Suppressor macrophage treated with lipopolysaccharide for 1 hour (primary cell): ENCODE measurements at places on chromosomes 12 and 14.

DNA sequence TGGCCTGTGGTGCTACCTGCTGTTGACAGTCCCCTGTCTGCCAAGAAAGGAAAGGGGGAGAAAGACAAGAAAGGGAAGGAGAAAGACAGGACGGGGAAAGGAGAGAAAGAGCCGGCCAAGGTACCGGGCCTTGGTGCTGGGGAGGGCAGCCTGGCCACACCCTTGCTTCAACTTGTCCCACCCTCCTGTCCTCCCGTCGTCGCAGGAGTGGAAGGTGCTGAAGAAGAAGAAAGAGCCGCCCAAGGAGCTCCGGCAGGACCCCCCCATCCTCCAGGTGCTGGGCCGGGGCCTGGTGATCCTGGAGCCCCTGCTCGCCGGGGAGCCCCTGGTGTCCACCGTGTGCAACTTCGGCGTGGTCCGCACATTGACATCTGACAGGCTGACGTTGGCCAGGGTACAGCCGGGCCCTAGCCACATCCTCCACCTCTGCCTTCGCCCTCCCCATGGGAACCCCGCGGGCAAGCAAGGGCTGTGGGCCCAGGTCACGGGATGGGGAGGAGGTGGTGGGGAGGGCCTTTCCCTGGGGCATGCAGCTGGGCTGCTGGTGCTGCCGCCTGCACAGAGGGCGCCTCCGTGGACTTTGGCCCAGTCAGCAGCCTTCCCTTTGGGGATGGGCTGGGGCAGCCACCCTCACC is 2.9 kb upstream of the B3GNT4 start:
- DNase-seq: no peak

DNA sequence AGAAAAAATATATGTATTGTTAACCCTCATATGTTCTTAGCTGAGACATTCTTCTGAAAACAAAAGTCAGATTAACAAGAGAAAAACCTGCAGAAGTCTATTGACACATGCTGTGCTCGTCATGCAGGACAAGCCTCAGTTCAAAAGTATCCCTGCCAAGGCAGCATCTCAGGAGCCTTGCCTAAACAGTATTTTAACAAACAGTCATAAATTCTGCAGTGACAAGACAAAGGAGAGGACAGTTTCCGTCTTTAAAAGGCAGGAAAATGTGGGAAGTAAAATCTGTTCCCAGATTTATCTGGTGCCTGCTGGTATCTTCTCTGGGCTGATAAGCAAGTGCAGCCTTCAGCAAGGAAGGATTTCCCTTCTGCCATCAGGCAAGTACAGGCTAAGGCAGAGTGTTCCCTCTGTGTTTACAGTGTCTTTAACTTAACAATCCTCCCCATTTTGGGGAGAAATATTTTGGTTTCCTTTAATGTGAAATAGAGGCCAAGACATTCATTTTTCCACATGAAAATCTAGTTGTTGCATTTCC is 480.2 kb upstream of the CCDC196 start:
- DNase-seq: no peak

DNA sequence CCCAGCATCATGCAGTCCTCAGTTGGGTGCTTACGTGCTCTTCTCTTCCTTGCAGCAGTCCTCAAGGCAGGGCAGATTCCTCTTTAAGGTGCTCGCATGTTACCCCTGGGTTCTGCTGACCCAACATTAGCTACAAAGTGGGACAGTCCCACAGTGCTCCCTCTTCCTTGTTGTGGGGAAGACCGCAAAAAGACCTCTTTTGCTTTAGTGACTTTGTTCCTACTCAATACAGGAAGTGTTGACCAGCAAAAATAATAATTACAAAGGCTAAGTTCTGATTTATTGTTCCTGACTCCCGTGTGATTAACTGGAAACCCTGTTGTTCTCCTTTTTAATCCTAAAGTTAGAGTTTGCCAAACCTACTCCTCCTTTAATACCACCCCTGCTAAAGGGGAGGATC is 13.7 kb downstream of the PIGH start:
- DNase-seq: peak; percentile 73

- DNase-seq: no peak
These were observed 15.0 kb downstream of the CEP170B start for GRCh38 chr14:104879983-104880565.

DNA sequence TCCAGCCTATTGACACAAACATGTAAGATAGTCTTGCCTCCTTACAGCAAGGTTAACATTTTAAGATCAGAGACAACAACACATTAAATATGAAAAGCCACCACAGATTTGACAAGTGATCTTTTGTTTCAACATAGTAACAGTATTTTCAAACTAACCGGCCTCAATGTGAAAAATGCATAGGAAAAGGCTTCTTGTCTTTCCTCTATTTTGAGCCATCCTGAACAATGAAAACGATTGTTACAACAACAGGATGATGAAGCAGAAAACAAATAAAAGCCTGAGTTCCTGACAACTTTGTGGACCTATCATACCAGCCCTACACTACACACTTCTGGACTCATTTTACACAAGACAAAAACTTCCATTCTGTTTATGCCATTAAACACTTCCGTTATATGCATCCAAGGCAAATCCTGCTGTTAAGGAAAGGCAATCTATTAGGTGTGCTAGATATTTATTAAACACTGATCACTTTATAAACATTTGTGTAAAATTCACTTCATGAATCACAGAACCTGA is 37.3 kb downstream of the BAZ1A start:
- DNase-seq: no peak

DNA sequence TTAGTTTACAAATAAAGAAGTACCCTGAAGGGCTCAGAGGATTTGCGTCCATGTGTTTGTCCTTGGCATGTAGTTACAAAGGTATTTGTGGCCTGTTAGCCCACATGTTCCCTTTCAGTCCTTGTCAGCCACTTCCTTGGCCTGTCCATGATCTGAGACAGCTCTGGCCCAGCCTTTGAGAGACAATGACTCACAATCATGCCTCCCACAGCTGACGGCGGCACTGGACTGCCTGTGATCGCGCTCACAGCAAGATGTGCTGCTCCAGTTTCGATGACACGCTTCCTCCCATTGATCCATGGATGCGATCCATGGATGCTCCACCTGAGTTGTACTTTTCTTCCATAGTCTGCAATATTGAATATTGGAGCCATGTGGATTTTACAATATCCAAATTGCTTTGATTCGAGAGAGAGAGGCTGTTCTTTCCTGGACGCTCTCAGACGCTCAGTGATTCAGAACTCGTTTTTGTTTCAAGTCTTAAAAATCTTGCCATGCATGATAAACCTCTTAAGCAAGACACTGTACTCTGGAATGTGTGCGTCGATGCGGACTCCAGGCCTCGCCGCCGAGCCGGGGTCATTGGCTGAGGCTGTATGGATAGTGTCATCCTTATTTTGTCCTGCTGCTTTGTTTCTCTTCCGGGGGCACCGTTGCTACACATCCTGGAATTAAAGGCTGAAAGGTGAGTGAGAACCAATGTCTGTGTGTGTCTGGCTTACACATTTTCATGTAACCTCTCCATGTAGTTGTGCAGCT is 220.1 kb downstream of the GLT1D1 start:
- DNase-seq: no peak

DNA sequence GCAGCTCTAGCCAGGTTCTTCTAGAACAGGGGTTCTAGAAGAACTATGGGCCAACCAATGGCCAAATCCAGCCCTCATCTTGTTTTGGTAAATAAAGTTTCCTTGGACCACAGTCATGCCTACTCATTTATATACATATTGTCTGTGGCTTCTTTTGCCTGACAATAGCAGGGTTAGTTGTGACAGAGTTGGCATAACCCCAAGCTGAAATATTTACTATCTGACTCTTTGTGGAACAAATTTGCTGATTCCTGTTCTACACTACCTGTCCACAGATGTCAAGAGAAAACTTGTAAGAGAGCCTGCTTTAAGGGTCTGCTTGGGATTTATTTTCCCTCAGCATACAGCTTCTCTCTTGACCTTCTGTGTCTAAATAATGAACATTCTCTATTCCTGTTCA is 289.0 kb downstream of the KSR2 start:
- no peak for DNase-seq

DNA sequence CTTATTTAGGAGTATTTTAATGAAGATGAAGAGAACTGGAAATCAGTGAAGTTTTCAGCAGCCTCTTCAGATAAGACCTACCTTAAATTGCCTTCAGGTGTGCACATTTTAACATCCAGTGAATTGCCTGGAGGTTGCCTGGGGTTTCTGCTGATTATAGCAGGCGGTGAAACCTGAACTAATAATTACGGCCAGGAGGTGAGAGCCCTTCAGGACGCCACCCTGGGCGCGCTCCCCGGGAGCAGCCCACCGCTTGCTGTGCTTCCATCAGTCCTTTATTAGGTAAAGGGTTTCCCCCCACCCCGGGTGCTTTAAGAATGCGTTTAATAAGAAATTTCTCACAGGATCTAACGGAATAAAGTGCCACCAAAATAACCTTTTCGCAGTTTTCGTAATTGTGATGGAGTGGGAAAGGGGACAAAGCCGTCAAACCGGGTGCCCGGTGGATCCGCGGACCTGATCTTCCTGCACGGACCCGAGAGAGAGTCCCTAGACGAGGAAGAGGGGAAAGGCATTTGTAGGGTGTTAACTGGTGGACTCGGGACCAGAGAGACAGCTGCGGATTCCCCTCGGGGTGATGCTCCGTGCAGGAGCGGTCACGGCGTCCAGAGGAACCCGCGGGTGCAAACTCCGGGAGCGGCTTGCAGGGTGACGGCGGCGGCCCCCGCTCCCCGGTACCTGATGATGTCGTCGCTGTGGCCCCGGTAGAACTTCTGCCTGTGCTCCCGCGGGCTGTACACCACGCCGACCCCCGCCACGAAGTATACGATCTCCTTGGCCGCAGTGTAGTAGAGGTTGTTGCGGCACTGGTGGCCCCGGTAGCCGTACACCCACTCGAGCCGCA is 902 bp downstream of the EML5 start:
- DNase-seq: peak; percentile 7

DNA sequence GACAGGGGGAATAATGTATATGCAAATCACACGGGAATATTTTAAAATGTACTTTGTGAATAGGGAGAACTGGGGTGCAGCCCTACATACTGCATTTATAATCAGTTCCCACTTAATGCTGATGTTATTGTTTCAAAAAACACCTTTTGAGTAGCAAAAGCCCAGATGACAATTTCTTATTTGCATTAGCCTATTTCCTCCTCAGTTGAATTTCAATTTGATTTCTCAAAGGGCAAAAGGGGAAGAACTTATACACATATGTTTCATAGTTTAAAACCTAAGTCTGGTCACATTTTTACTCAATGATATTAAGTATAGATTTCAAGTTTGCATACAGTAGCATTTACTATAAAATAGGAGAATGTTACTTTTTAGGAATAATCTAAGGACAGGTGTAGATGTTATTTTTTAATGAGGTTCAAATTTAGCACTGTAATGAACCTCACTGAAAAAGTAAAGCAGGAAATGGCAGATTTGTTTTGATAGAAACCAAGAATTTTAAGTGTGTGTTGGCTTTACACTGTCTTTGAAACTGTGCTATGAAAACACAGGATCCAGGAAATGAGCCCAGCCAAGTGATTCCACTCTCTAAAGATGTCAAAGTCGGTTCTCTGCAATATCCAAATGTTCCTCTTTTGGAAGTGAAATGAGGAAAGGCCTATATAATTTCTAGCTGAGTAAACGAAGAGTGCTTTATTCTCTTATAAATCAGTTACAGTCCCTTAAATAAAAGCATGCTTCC is 367.4 kb downstream of the BTG1 start:
- DNase-seq: peak; percentile 52

GRCh38 chr12:52279422-52280318 is 5.2 kb downstream of the KRT86 start:
- no peak for DNase-seq

DNA sequence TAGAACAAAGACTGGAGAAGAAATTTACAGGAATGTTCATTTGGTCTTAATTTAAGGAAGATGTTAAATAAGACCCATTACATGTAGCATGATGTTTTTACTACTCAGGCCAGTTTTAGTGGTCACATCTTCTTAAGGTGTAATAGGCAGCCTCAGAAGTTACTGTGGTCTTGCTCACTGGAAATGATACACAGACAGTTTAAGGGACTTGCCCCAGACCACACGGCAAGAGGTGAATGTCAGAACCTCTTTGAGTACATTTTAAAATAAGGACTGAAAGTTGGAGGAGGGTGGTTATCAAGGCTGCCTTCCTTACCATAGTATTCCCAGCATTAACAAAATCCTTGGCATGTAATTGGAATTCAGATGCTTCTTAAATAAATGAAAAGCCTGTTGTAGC is 37.9 kb downstream of the LRRK2 start:
- DNase-seq: no peak

GRCh38 chr12:58140395-58140794 is 199.0 kb downstream of the ATP23 start:
- no peak for DNase-seq

DNA sequence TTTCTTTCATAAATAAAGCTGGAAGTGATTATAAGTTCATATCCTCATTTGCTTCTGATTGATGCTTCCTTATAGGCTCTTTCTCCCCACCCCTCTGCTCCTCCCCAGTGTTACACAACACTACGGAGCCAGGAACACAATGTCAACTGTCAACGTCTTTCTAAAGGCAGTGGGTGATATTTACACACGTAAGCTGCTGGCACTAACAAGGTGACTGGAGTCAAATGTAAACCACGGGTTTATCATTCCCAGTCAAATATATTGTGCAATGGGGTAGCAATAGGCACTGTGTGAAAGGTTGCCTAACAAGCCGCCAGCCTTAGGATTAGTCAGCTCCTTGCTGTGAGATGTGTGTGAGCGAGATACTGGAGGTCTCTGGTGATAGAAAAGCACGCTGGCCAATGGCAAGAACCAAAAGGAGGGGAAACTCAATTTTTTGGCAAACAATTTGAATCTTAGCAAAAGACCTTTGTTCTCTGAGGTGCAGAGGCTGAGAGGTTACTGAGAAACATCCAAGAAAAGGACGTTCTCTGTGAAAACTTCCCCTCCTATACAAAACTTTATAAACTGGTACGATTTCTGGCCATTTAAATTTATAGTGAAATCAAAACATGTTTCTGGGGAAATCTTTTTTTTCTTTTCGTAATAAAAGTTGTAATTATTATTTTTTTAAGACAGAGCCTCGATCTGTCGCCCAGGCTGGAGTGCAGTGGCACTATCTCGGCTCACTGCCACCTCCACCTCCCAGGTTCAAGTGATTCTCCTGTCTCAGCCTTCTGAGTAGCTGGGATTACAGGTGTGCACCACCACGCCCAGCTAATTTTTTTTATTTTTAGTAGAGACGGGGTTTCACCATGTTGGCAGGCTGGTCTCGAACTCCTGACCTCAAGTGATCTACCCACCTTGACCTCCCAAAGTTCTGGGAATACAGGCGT is 22.3 kb upstream of the HECTD1 start:
- peak; percentile 93 for DNase-seq

DNA sequence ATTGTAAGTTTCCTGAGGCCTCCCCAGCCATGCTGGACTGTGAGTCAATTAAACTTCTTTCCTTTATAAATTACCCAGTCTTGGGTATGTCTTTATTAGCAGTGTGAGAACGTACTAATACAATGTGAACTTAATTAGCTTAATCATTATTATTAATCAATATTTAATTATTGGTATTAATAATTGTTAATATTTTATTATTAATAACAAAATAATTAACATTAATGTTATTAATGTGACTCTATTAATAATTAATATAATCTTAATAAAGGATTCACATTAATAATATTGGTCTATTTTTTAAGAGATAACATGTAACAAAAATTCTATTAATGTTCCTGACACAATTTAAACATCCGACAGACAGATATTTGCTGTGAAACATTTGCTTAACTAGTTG is 164.9 kb upstream of the ATF7IP start:
- DNase-seq: no peak

- no peak for DNase-seq
These were observed 17.1 kb downstream of the SYNE3 start for GRCh38 chr14:95499354-95499750.

GRCh38 chr14:104264495-104265265 is 126.3 kb downstream of the KIF26A start:
- no peak for DNase-seq

- no peak for DNase-seq
These were observed 5.9 kb upstream of the PRPH start for GRCh38 chr12:49288922-49289555.
